ENCODE measurements at places on chromosomes 2 and 18.

DNA sequence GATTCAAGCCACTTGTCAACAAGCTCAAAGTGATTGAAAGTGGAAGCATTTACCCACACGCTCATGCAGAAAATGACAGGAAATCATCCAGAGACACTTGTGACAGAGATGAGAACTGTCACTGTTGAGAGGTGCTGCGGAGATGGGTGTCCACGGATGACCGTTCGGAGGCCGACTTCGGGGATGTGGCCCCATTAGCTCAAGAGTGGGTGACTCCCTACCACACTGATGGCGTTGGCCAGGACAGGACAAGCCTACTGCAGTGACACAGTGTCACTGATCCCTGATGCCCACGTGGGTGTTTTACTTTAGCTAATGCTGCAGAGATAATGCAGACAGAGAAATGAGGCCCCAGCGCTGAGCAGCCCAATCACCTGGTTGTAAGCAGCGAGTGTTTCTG is 81.5 kb upstream of the YWHAQ start:
- DNase-seq: no peak

GRCh38 chr2:114040826-114041225 is 150.9 kb downstream of the ACTR3 start:
- DNase-seq: no peak

DNA sequence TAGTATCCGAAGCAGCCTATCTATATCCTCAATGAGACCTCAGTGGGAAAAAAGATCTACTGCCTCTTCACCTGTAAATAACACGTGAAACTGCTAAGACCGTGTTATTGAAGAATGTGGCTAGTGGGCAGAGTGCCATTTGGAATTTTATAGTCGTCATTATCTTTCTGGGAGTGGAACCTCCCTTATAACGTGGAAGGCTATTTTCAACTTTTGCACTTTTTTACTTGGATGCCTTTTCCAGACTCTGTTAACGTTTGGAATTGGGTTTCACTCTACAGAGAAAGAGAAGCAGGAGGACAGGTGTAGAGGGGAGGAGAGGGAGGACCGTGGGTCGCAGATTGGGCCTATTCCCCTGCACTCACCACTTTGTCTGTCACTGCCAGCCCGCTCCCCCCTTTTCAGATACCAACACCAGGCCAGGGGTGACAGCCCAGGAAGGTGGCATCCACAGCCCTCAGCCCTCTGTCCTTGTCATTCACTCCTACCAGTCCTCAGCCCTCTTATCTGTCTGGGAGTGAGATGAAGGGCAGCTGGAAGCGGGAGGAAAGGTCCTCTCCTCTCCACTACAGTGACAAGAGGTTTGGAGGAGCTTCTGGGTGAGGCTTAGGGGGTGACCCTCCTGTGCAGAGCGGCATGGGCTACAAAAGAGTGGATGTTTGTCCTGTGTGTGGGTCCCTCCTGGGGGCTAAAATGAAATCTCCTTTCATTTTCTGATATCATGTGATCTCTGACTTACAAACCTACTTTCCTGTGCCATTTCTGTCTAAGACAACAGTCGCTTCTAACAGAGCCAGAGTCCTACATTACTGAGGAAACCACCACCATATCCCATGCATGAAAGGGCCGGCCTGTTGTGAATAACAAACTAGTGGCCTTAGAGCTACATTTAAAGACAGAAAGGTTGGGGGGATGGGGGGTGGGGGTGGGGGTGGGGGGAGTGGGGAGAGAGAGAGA is 23.9 kb upstream of the CEP68 start:
- no peak for DNase-seq

DNA sequence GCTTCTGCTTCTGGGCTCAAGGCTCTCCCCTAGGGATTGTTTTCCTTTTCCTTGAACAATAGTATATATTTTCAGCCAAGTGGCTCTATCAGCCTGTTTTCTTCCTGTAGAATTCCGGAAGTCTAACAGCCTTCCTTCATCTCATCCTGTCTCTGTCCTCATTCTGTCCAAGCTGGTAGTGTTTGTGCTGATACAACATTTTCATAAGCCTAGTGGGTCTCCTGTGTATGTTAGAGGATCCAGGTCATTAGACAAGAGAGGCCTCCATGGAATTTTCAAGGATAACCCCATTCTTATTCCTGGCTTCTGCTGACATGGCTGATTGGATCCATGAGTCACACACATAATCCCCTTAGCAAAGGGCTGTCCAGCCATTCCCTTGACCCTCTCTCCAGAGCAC is 467.6 kb downstream of the PTPRM start:
- no peak for DNase-seq

DNA sequence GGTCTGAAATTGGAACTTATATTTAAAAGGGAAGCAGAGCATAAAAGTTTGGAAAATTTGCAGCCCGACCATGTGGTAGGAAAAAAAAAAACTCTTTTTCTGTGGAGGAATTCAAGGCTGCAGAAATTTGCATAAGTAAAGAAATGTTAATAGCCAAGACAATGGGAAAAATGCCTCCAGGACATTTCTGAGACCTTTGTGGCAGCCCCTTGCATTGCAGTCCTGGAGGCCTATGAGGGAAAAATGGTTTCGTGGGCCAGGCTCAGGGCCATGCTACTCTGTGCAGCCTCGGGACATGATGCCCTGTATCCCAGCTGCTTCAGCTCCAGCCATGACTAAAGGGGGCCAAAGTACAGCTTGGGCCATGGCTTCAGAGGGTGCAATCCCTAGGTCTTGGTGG is 71.9 kb upstream of the SLC16A14 start:
- no peak for DNase-seq

DNA sequence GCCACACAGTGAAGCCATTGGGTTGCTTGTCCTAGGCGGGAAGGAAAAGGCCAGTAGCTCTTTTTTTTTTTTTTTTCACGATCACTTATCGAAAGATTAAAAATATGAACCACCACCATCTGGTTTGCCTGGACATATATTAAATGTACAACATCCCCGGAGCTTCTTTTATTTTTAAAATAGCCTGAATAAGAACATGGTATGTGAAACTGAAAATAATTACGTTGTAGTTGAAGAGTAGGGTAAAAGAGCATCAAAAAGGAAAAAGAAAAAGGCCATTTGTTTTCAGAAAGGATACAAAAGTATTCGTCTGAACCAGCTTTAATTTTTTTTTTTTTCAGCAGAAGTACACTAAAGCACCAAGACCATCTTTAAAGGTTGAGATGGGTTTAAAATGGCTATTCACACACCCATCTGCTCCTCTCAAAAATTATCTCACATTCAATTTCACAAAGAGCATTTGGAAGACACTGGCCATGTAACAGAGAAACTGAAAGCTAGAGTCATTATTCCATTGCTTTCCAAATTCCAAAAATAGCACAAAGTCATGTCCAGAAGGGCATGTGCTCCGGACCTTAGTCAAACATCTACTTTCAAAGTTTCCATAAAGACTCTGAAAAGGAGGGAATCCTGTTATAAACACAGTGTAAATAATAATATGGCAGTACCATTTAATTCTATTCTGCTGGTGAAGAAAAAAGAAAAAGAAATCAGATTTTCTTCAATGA is 82.9 kb downstream of the SCN3A start:
- DNase-seq: no peak

GRCh38 chr2:239400596-239401066 is at the start of gene HDAC4:
TSS of gene HDAC4 (minus strand) at chr2:239401020. CDS start at chr2:239352699, 48,321 bp downstream.
- DNase-seq: no peak

- DNase-seq: no peak
Measured at GRCh38 chr2:225937625-225938187, 538.2 kb downstream of the NYAP2 start.

- no peak for DNase-seq
Measured at GRCh38 chr2:90069290-90069894, 1377.9 kb downstream of the RPIA start.

- DNase-seq: no peak
Measured at GRCh38 chr2:41990688-41991087, 57.1 kb upstream of the PKDCC start.

DNA sequence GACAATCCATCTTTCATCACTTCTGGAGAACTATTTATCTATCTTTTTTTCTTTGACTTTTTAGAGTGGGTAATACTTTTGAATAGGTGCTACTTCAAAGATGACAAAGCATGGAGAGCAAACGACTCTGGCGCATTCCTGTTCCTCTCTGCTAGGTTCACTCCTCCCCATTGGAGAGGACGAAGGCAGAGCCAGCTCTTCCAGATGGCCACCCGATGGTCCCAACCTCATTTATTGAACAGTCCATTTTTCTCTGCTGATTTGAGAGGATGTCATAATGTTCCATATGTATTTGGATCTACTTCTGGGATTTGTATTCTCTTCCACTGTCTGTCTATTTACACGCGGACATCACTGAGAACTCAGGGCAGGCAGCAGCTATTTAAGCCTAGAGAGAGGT is 284.3 kb upstream of the CXCR4 start:
- no peak for DNase-seq

GRCh38 chr2:120920454-120921148 is 184.9 kb downstream of the GLI2 start:
- DNase-seq: no peak

DNA sequence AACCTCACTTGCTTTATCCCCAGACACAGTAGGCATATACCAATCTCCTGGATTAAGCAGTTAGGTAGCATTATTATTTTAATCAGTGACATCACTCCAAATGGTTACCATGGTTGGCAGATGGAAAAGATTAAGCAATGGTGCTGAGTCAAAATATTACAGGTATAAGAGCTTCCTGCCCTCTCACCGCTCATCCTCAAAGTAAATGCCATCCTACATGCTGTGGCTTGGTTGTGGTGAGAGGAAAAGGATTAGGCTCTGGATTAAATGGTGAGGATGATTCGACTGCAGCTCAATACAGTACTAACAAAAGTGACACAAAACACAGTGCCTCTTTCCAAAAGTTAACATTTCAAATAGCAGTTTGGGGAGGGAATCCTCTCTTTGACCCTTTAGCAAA is 108.9 kb upstream of the ACAA2 start:
- no peak for DNase-seq

DNA sequence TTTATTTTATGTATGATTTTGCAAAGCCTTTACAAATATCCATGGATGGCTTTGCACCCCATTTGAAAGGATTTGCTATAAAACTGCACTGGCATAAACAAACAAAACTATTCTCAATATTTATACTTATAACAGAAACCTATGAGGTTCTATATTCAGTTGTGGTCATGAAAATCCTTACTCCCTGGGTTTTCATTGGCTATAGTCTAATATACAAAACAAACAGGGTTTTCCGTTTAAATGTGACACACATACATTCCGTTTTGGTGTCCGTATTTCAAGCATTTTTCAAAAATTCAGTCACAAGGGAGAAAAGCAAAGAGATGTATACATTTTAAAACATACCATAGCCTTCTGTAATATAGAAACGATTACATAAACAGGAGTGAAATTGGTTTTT is 100.0 kb downstream of the TCF4 start:
- DNase-seq: no peak

GRCh38 chr2:56680971-56681631 is 497.3 kb downstream of the CCDC85A start:
- no peak for DNase-seq

- no peak for DNase-seq
Measured at GRCh38 chr18:39513186-39513585, 1947.6 kb upstream of the CELF4 start.

DNA sequence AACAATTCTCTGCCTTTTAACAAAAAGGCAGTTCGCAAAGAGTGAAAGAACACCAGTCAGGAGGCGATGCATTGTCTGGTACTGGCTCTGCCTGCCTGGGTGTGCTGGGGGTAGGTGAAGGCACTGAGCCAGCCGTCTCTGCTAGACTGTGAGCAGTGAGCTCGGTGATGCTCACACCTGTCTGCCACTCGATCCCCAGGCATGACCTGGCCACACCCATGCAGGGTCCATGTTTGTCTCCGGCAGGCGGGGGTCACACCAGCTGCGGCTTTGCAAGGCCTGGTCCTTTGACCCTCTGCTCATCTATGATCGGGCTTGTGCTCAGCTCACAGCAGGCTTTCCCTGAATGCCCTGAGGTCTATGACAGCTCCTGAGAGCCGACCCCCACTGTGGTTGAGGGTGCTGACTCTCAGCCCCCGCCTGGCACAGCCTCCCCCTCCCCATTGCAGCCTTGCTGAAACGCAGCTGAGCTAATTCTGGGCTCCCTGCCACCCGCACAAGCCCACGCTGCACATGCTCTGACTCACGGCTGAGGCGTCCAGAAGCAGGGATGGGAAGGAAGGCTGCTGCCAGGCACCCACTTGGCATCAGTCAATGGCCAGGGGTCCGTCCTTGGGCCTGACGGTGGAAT is 23.7 kb downstream of the CRACDL start:
- no peak for DNase-seq
